ENCODE measurements at places on chromosomes 3 and 15.

- no peak for DNase-seq
Observed at GRCh38 chr3:158920371-158920770, 118.5 kb downstream of the MFSD1 start.

DNA sequence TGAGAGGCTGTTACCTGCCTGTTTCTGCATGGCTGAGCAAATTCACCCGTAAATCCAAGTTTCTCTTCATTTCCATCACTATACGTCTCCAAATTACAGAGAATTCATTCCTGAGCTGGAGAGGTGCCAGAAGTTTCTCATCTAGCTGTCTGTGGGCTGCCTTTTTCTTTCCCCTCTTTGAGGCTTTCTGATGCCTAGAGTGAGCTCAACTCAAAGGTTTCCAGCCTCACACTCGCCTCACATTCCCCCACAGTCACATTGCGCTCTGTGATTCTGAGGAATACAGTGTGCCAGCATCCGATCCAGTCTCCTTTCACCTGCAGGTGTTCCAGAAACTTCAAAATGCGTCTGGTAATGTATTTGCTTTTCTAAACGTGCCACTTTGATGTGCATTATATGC lies 267.2 kb downstream of the MFSD1 start:
- no peak for DNase-seq

DNA sequence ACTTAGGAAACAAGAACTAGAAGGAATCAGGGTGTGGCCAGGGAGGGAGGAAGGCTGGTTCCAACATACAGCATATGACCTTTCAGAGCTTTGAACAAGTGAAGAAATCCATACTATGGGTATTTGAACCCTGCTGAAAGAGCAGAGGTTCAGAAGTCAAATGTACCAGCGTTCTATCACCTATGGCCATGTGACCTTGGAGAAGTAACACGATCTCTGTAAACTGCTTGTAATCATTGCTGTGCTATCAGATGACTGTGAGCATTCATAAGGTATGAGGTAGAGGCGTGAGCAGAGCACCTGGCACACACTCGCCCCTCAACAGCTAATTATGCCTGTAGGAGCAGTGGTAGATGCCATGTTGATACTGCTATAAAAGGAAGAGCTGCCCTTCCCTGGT lies 55.2 kb downstream of the KLHL6 start:
- no peak for DNase-seq

DNA sequence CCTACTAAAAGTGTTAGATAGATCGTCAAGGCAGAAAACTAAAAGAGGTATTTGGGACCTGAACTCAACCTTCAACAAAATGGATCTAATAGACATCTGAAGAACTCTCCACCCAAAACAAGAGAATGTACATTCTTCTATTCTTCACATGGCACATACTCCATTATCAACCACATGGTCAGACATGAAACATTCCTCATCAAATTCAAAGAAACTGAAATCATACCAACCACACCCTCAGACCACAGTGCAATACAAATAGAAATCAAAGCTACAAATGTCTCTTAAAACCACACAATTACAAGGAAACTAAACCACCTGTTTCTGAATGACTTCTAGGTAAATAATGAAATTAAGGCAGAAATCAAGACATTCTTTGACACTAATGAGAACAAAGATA lies 984.1 kb upstream of the GBE1 start:
- no peak for DNase-seq

- DNase-seq, result no peak
Observed at GRCh38 chr3:22103423-22103822, 352.4 kb upstream of the ZNF385D start.

- no peak for DNase-seq
Observed at GRCh38 chr15:69869881-69870505, 227.7 kb downstream of the TLE3 start.

DNA sequence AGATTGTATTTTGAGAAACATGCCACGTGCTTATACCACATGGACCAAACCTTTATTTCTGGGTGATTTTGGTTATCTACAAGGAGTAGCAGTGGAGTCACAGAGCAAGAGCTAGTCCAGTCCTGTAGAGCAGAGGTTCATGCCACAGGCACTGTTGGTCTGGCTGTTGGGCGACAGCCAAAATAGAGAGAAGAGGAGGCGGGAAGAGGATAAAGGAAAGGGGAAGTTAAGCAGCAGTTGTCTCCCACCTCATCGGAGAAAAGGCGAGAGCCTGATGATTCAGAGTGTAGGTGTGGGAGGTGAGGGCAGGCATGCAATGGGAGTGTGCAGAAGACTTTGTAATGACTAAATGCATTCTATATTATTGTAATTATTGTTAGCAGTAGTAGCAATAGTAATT lies 237.5 kb upstream of the ROPN1 start:
- no peak for DNase-seq

GRCh38 chr15:95839367-95839782 lies 491.1 kb upstream of the NR2F2 start:
- DNase-seq, result no peak

DNA sequence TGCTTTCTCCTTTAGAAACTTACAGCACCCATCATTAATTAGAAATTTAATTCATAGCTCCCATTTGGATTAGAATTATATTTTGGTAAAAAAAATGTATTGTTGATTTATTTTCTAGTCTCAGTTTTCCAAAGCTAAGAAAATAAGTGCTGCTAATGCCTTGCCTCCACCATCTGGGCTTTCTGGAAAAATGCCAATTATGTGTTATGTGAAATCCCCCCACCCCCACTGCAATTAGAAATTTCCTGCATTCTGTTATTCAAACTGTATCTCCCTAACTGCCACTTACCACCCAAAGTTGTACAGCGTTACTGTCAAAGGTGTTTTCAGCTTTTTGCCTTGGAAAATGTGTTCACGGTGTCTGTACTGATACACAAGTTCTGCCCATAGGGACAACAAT lies 617.2 kb upstream of the UBE2E2 start:
- no peak for DNase-seq

DNA sequence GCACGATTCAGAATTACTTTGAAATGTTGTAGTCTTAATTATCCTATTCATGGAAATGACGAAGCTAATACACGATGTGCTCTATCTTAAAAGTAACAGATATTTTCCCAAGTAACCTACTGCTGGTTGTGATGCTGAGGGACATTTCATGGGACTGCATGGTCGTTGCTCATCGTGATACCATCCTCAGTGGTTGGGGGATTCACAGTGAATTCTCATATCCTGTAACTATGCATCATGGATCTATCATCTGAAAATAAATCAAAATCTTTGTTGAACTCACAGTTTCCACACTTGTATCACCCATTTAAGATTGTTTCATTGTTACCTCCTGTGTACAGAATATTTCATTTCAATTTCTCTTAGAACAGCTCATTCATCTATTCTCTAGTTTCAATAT lies 84.7 kb downstream of the OPA1 start:
- no peak for DNase-seq

DNA sequence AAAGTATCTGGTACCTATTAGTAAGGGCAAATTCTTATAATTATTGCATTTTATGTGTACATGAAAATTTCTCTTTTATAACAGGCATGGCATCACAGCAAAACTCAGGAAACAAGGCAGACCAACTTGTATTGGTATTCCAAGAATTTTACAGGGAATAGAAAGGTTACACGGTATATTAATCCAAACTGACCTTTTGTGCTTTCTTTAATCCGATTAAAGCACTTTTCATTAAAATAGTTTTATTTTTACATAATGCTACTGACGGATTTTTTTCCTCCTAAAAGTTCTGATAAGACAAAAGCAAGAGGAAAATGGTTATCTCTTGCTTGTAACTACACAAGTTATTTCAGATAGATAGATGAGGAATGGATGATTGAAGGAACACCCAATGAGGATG lies 137.0 kb upstream of the SLCO3A1 start:
- no peak for DNase-seq

DNA sequence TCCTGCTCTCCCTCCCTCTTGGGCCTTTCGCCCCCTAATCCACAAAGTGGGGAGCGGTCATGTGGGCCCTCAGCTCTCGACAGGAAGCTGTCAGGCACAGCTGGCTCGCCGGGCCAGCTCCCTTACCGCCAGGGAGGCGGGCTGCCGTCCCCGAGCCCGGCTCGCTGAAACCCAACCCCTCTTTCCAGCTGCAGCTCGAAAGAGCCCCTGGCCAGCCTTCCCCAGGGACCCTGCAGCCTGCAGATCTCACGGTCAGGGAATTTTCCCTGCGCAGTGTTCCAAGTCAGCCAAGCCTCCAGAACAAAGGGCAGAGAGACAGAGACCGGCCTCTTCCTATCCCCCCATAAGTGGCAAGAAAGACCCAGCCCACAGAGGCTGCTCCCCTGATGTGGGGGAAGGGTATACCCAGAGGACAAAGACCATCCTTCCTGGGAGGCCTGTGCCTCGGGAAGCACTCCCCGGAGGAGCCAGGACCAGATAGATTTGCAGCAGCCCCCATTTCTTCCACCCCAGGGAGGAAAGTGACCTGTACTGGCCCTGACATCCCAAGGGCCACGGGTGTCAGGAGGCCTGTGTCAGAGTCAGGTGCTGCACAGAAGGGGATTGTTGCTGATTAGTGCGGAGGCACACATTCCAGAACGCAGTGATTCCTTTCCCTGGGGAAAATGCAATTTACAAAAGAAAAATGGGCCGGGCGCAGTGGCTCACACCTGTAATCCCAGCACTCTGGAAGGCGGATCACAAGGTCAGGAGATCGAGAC lies 32.6 kb downstream of the MAGEF1 start:
- no peak for DNase-seq

DNA sequence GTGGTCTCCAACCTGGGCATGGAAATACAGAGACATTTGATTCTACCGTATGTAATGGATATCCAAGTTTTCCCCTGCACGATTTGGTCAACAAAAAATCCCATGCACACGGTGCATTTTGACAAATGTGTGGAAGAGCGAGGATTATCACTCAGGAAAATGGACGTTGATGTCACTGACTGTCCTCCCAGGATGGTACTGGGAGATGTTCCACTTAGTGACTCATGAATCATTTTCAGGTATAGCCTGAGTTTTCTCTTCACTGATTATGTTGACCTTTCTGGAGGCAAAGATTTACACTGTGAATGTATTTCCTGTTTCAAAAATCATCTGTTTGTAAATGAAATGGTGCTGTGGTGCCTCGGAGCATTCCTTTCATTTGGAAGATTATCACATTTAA lies 596.7 kb upstream of the ADAMTS9 start:
- DNase-seq, result no peak

GRCh38 chr15:29859973-29860715 lies 37.9 kb upstream of the TJP1 start:
- DNase-seq, result no peak

- no peak for DNase-seq
Observed at GRCh38 chr3:187750006-187750512, 4.8 kb upstream of the BCL6 start.

GRCh38 chr15:98737721-98738120 lies 89.4 kb downstream of the IGF1R start:
- DNase-seq, result no peak

DNA sequence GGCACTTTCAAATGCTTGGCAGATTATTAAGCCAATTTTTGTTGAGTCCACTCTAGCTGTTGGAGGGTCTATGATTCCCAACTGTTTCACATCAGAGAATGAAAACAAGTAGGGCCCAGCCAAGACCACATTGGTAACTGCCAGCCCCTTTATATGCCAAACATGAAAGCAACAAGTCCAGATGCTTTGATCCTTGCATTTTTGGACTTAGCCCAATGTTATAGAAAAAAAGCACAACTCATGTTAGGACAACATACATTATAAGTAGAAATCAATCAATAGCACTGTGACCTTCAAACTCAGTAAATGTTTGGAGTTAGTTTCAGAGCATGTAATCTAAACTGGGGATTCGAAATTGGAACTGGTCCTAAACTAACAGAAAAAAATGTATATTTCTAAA lies 674.7 kb downstream of the MECOM start:
- no peak for DNase-seq

DNA sequence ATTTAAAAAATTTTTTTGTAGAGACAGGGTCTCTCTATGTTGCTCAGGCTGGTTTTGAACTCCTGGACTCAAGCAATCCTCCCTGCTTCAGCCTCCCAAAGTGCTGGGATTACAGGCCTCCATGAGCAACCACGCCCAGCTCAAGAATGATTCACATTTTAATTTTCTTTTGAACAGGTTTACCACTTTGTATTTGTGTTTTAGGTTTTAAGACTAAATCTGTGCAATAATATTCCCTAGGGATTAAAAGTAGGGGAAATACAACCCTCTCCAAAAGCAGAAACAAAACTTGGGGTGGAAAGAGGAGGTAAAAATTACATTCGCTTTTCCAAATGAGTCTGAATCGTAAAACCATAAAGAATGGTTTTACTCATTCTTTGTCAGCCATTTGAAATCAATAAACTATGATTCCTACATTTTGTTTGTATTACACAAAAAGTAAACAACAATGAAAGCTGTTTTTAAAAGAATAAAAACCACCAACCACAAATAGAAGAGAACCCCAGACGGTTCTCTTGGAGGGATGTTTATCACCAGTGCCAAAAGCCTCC lies 37.8 kb downstream of the SLC24A1 start:
- DNase-seq, result no peak

GRCh38 chr3:98807561-98807960 lies 44.4 kb downstream of the ST3GAL6 start:
- no peak for DNase-seq

- DNase-seq, result peak; percentile 9
Observed at GRCh38 chr15:65077981-65078352, 1.4 kb downstream of the KBTBD13 start.

DNA sequence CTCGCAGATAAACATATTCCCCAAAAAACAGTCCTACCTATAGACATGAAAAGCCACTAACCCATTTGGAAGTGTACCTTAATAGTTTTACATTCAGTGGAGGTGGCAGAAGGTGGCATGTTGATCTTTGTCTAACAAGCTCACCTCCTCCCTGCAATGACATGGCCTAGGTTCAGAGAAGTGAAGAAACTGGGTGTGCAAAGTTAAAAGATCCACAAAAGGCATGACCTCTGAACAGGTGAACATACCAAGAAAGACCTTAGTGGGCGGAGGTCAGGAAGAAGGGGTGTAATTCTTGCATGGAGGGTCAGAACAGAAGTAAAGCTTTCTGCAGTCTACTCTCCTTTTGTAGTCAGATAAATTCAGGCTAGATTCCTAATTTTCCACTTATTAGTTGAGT lies 822 bp downstream of the MRPL3 start:
- no peak for DNase-seq

- no peak for DNase-seq
Observed at GRCh38 chr3:136385457-136385856, 135.3 kb downstream of the PCCB start.

- DNase-seq, result no peak
Observed at GRCh38 chr15:55394694-55395093, 13.5 kb downstream of the CCPG1 start.

- no peak for DNase-seq
Observed at GRCh38 chr3:154979331-154979730, 100.8 kb upstream of the MME start.

- peak; percentile 52 for DNase-seq
Observed at GRCh38 chr3:125055913-125056745, at the start of gene HEG1. Gene HEG1, minus strand, starts transcription at chr3:125055997. Its CDS starts 107 bp downstream, at chr3:125055890.

DNA sequence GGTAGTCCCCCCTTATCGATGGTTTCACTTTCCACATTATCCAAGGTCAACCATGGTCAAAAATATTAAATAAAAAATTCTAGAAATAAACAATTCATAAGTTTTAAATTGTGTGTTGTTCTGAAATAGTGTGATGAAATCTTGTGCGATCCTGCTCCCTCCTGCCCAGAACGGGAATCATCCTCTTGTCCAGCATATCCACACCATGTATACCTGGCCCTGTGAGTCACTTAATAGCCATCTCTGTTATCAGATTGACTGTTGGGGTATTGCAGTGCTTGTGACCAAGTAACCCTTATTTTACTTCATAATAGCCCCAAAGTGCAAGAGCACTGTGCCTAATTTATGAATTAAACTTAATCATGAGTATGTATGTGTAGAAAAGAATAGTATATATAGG lies 19.1 kb downstream of the FAM81A start:
- no peak for DNase-seq
